ENCODE measurements at places on chromosomes 3 and 15.

DNA sequence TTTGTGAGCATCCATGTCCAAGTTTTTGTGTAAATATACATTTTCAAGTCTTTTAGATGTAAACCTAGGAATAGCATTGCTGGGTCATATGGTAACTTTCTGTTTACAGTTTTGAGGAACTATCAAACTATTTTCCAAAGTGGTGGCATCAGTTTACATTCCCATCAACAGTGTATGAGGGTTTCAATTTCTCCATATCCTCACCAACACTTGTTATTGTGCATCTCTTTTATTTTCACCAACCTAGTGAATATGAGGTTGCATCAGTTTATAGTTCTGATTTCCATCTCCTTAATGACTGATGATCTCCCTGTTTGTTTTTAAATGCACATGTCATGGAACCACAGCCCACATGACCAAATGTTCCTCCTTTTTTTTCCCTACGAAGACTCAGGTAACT is 201.2 kb downstream of the FEZF2 start:
- DNase-seq: no peak

GRCh38 chr3:16478516-16478915 is 35.0 kb downstream of the RFTN1 start:
- DNase-seq: no peak

DNA sequence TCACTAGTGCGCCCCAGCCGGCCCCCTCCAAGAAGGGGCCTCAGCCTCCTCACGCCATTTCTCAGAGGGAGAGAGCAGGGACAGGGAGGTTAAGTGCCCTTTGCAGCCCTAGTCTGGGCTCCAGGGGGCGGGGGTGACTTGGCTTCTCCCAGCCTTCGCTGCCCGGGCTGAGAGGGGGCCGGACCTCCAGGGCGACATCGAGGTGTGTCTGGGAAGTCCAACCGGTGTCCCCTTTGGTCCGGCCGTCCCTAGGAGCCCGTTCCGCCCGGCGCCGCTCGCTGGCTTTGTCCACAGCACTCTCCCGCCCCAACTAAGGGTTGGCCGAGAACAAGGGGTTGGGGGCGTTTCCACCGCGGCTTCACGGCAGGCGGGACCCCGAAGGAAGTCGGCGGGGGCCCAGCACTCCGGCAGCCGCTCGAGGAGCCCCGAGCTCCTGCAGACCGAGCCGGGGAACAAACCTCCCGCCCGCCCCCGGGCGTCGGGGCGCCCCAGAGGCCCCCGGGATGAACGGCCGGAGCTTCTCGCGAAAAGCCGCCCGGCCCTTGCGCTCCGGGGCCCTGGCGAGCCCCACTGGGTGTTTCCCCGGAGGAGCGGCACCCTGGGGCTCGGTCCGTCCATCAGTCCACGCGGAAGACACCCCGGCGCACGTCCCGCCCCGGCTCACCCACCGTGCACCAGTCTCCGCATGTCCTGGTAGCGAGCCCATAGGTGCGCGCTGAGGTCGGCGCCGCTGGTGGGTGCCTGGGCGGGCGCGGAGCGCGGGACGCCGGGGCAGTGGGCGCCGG is 627 bp downstream of the NT5DC2 start:
- DNase-seq: no peak

DNA sequence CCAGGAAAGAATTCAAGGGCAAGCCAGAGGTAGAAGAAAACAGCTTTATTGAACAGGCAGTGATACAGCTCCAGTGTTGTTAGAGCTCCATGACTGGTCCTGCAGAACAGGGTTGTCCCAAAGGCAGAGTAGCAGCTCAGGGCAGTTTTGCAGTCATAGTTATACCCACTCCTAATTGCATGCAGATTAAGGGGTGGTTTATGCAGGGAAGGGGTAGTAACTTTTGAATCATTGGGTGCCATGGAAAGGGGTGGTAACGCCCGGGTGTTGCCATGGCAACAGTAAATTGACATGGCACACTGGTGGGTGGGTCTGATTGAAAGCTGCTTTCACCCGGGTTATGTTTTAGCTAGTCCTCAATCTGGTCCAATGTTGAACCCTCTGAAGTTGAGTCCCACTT is 9.7 kb upstream of the RAB6B start:
- DNase-seq: no peak

DNA sequence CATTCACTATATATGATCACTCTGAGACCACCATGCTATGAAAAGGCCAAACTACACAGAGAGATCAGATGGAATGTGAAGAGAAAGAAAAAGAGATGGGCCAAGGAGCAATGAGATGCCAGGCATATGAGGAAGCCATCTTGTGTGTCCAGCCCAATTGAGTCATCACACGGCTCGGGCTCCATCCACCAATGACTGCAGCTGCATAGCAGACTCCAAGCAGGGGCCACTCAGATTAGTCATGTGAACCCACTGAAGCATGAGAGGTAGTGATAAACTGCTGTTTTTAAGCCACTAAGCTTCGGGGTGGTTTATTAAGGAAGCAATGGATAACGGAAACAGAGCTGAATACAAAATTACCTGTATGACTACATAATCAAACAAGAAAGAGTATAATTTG is 185.9 kb downstream of the SUCLG2 start:
- DNase-seq: no peak

Data from activated CD8-positive, alpha-beta memory T cell treated with anti-CD3 and anti-CD28 coated beads for 1 hour (primary cell).